ENCODE measurements at places on chromosomes 16 and 17. TPM values are rescaled to one million over a fixed set of nuclear protein-coding genes. Genes with fewer than 3 reads are reported as not detected.

DNA sequence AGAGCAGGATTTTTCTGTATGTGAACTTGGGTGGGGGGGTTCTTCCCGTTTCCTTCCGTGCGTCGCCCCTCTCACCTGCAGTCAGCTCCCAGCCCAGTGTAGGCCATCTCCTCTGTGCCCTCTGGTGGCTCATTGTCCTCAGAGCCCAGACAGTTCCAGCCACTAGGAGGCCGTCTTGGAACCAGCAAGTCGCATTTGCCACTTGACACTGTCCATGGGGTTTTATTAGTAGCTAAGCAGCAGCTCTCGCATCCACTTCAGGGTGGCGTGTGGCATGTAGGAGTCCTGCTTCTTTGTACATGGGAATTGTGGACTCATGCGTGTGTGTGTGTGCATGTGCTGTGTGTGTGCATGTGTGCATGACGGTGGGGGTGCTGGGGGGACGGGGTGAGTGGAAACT is 74.0 kb downstream of the SEC14L1 start:
- peak; percentile 70 for DNase-seq

- no peak for DNase-seq
These were observed 1.7 kb upstream of the BRCA1 start for GRCh38 chr17:43126911-43127290.

MPP2 gene
- 7.8 TPM for total RNA-seq

- DNase-seq = no peak
These were observed 452.3 kb downstream of the CNTNAP4 start for GRCh38 chr16:76729525-76729924.

GRCh38 chr17:4582691-4583090 is 1.6 kb upstream of the SMTNL2 start:
- no peak for DNase-seq

DNA sequence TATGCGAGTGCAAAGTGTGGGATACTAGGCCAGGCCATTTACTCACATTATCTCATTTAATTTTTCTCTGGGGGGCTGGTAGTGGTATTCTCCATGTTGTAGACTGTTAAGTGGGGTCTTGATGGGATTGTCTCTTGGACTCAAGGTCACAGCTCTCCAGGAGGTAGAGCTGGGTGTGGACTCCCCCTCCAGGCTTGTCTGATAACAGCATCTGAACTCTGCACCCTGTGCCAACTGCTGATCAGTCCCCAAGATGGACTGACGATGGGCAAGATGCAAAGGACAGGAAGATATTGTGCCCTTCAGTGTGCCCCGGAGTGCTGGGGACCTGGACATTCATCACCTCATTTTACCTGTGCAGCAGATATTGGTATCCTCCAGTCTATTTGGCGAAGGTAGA is 147.8 kb downstream of the MSI2 start:
- no peak for DNase-seq

DNA sequence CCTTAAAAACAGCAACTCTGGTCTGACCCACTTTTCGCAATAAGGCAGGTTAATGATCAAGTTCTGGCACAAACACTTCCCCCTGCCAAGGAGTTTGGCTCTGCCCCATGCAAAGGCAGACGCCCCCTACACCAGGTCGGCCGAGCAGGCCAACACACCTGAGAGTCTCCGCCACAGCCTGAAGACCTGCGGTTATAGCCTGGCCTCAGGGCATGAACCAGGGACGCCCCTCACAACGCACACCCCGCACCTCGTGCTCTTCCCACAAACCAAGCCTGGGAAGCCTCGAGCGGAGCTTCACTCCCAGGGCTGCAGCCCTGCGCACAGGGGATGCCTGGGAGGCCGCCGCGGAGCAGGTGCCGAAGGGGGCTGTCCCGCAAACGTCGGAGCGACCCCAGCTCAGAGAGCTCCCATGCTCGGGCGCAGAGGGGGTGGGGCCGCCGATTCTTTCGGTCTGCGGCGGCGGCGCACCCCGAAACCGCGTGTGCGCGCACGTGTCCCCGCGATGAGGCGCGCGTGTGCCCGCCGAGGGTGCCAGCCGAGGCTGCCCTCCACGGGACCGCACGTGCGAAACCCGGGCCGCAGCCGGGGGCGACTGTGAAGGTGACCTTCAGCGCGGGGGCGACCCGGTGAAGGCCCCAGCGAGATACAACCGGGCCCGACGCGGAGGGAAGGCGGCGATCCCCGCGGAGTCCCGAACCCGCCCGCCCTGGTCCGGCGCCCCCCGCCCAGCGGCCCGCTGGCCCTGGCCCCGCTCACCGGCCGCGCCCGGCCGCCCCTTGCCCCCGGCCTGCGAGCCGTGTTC is 559 bp downstream of the CLUH start:
- peak; percentile 70 for DNase-seq
